ENCODE measurements at places on chromosomes 12 and 14. TPM values are rescaled to one million over a fixed set of nuclear protein-coding genes. Genes with fewer than 3 reads are reported as not detected.

DNA sequence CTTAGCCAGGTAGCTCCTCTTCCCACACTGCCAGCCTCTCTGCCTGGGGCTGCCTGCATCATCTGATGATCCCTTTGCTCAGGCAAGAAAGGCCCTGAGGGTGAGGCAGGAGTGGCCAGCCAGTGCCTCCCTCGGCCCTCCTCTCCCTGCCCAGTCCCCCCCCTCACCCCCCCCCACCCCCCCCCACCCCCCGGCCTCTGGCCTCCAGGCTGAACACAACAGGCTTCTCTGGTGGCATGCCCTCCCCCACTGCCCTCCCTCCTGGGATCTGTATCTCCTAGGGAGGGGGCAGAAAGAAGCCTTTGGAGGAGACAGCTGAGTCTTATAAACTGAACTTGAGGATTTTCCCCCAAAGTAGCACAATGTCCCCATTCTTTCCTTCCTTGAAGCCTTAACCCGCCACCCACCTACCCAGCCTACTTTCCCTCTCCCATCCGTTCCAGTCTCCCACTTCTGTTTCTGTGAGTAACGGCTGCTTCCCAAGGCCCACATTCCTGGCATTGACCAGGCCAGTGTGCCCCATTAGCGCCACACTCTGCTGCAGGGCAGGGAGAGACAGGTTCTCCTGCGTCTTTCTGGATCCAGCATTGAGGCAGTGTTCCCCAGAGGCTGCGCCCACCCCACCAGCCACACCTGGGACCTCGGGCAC is 82.1 kb downstream of the B4GALNT3 start:
- DNase-seq, result no peak

The SPX gene
- 2.1 TPM for total RNA-seq

The EVL gene
- total RNA-seq, result 69.2 TPM

The SYNDIG1L gene
- not detected for total RNA-seq

DNA sequence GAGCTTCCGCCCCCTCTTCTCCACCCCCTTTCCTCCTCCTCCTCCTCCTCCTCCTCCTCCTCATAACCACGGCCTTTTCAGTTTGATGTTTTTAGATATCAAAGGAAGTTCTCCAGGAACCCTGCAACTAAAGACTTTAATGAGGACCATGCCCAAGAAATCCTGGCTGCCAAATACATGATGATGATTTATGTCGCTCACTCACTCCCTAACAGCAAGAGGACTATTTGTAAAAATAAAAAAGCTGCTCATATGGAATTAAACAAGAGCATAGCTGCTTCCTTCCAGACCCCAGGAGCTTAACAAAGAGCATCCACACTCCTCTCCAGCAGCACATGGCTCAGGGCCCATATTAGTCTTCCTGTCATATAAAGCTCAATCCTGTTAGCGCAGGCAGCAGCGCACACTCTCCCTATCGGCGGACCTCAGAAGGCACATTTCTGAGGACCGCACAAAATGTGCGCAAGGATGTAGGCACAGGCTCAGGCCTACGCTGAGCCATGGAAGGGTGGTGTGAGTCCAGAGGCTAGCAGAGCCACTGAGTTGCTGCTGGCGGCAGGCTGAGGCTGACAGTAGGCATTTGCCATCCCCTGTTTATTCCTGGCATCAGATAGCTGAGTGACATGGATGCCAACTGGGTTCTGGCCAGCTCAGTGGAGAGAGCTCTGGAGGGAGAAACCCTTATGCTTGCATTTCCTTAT is 232.8 kb downstream of the MSRB3 start:
- no peak for DNase-seq

GRCh38 chr12:59643550-59643949 is 47.7 kb downstream of the SLC16A7 start:
- no peak for DNase-seq

The NID2 gene
- 13.5 TPM for total RNA-seq

DNA sequence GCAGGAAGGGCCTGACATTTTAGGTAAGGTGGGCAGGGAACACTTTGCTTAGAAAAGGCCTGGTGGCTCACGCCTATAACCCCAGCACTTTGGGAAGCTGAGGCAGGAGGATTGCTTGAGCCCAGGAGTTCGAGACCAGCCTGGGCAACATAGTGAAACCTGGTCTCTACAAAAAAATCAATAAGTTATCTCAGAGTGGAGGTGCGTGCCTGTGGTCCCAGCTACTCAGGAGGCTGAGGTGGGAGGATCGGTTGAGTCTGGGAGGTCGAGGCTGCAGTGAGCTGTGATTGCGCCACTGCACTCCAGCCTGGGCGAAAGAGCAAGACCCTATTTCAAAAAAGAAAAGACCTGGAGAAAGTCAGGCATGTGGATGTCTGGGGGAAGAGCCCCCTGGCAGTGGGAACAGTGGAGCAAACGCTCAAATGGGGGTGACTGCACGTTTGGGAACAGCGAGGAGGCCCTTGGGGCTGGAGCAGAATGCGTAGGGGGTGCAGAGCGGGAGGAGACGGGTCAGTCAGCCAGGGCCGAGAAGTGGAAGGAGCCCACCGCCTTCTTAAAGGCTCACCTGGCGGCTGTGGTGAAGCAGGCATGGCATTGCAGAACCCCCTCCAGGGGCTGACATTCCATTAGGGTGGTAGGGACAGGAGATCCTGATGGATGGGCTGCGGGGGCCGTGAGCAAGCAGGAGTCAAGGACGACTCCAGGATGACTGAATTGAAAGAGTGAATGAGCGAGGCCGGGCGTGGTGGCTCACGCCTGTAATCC is 6.2 kb upstream of the KIF26A start:
- no peak for DNase-seq

The KRT3 gene
- 0.06 TPM for total RNA-seq

The ZNF385A gene
- 4.3 TPM for total RNA-seq

DNA sequence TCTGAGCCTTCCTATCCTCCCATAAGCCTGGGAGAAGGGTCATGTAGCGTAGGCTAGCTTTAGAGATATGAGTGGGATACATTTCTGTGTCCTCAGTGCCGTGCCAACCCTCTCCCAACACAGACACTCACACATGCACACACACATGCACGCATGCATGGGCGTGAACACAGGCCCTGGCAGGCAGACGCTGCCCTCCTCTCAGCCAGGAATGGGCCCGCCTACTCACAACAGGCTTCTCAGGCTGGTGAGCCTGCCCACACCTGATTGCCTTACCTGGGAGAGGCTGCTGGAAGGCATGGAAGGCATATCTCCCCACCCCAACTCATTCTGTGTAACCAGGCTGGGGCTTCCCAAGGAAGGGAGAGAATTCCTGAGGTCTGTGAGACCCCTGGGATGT is 12.8 kb upstream of the ACVR1B start:
- no peak for DNase-seq

The TMTC1 gene
- total RNA-seq, result 0.40 TPM

The MAX gene
- 27.4 TPM for total RNA-seq

The MARK3 gene
- total RNA-seq, result 47.5 TPM

Data from epithelial cell of proximal tubule (primary cell).